ENCODE measurements at places on chromosomes 1 and 21. TPM values are rescaled to one million over a fixed set of nuclear protein-coding genes. Genes with fewer than 3 reads are reported as not detected.

NTNG1 gene
- total RNA-seq, result 0.24 TPM

MEX3A gene
- total RNA-seq, result 0.12 TPM

WNT4 gene
- total RNA-seq, result 6.8 TPM

TTC39A gene
- 11.7 TPM for total RNA-seq

DNA sequence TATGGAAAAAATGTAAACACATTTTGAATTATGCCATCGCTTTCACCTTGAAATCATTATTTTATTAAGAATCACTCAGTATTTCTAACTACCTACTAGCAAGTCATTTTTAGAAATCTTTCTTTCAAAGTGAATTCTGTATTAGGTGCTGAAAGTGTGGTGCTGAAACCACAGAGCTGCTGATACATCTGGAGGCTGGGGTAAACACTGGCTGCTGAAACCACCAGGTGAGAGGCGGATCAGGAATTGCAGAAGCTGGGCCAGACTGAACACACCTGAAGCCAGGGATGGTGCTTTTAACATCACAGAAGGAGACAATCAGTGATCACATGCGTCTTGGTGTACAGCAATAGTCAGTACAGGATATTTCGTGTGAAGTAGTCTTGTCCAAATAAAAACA is 42.2 kb upstream of the KCNE1 start:
- DNase-seq, result no peak
- H3K36me3 ChIP-seq, result no peaks in the 10 kb centered on the region
- no peaks in the 10 kb centered on the region for H3K27me3 ChIP-seq
- H3K4me1 ChIP-seq, result no peaks in the 10 kb centered on the region
- no peak overlapping the region for H3K27ac ChIP-seq

DNA sequence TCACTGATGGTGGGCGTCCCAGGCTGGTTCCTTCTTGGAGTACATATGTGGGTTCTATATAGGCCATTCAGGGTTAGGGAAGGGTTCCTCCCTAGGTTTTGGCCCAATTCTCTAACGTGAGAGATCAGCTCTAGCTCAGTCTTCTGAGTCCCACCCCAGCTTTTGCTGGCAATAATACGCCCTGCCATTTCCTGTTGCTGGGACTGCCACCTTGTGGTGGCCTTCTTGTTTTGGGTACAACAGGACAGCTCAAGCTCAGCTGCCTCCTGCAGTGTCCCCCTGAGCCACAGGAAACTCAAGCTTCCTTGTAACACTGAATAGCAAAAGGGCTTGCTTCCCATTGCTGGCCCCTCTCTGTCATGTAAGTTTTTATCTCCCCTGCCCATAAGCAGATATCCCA is 77.8 kb downstream of the BACH1 start:
- H3K4me3 ChIP-seq, result no peak overlapping the region
- no peak for DNase-seq
- H3K36me3 ChIP-seq, result no peaks in the 10 kb centered on the region
- no peak overlapping the region for H3K27ac ChIP-seq
- H3K4me1 ChIP-seq, result no peaks in the 10 kb centered on the region

Measured in pancreas (tissue), 10 donors.